ENCODE measurements at places on chromosomes 7 and 10.
A peak's percentile ranks its signal among the peaks of the same experiment; 100 is the strongest.

- DNase-seq, result no peak
These were observed 24.6 kb downstream of the VSIR start for GRCh38 chr10:71748671-71749191.

- no peak for DNase-seq
These were observed 42.9 kb upstream of the PSAP start for GRCh38 chr10:71893920-71894319.

DNA sequence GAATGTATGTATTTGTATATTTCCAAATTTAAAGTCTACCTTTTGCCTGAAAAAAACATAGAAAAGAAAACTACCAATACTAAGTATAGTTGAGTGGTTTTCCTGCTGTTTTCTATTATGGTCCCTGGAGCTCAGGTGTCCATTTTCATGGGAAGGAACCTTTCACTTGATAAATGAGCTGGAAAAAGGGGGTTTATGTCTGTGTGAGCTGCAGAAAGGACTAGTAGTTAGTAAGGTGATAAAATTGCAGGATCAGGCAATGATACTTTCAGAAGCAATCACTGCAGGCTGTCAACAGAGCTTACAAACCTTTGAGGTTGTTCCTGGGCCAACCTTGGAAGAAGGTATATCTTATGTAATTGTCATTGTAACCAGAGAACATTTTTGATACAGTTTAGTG, 48.0 kb downstream of the ST7 start:
- DNase-seq, result no peak

- no peak for DNase-seq
These were observed 17.7 kb downstream of the CLIP2 start for GRCh38 chr7:74306730-74307469.

DNA sequence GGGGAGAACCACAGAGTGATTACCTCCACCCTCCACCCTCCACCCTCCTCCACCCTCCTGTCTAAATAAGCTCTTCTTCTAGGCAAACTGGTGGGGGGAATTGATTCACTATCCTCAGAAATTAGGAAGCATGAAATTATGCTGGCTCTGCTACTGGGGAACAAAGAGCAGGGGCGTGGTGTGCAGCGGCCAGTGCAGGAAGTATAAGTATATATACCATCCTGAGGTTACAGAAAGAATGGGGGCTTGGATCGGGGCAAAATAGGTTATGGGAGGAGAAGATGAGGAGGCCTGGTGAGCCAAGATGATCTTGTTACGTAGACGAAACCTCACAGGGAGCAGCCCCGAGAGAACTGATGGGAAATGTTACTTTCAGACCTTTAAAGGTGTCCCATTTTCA, 49.1 kb downstream of the SYPL1 start:
- no peak for DNase-seq

DNA sequence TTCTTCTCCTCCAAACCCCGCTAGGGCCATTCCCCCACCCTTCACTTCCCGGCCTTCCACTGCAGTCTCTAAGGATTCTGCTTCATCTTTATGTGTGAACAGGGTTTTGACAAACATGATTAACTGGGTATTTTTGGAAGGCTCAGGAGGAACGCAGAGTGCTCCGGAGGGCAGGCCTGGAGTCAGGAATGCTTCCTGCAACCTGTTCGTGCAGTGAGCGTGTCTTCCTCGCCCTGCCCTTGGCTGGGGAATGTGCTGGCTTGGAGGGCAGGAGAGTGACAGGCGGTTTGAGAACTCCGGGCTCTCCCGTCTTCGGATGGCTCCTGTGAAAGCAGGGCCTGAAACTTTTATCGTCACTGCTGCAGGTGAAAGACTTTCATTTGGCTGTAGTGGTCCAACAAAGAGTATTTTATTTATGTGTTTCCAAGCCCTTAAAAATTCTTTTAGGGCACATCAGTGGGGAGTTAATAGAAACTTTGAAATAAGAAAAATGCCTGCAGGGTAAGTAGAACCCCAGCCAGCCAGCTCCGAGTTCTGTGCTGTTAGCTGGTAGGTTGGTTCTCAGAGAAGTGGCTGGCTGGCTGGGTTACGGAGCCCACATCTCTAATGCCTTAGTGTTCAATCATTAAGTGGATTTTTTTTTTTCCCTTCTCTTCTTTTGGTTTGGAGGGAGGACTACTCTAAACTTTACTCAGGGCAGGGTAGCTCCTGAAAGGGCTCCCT, 51.0 kb downstream of the TCF7L2 start:
- DNase-seq, result no peak

DNA sequence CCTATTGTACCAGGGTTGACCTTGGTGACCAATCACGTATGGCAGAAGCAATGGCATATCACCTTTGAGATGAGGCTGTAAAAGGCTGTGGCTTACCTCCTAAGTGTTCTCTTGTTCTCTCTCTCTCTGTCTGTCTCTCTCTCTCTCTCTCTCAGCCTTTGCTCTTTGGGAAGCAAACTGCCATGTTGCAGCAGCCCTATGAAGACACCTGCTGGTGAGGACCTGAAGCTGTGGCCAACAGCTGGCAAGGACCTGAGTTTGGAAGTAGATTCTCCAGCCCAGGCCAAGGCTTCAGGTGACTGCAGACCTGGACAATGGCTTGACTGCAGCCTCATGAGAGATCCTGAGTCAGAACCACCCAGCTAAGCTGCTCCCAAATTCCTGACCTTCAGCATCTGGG, 161.4 kb downstream of the GPAM start:
- DNase-seq, result no peak

- no peak for DNase-seq
These were observed 72.7 kb downstream of the PTPRE start for GRCh38 chr10:127979566-127979965.

GRCh38 chr7:80721883-80722615, 83.6 kb downstream of the CD36 start:
- DNase-seq, result no peak

- no peak for DNase-seq
These were observed 58.4 kb downstream of the MGMT start for GRCh38 chr10:129525401-129525801.

- no peak for DNase-seq
These were observed 17.6 kb downstream of the ASB13 start for GRCh38 chr10:5648494-5649457.

- DNase-seq, result no peak
These were observed 133.6 kb upstream of the ASAH2 start for GRCh38 chr10:50384898-50385297.

- no peak for DNase-seq
These were observed 116.5 kb downstream of the ATXN7L1 start for GRCh38 chr7:105759670-105760550.

DNA sequence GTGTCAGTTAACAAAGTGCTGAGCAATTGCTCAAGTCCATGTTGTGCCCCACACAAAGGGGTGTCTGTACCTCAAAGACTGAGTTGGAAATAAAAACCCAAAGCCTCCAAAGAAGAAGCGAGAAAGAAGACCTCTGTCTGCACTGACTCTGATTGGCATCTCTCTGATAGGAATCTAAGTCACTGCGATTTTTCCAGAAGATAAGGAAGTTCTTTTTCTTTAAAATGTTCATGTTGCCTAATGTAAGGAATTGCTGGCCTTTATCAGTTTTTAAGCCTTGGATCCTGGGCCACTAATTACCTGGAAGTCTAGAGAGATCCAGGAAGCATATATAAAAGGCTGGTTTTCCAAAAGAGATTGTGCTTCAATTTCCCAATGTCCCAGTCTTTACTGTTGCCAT, 24.1 kb upstream of the MET start:
- no peak for DNase-seq

GRCh38 chr10:89975071-89975470, 273.7 kb downstream of the KIF20B start:
- no peak for DNase-seq

DNA sequence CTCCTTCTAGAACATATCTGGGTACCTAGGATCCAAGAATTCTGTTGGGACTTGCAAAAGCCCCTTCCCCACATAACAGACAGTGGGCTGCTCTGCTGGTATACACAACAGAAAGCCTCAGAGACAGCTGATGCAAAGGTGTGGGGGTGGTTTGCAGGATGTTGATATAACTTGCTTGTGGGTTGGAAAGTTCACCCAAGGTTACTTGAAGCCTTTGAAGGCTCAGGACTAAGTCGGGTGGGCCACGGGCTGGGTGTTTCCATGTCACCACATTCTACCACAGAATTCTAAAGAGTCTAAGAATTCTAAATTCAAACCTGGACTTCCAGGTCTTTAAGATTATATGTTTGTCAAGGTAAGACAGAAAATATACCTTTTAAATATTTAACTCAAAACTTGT, 7.4 kb upstream of the NRCAM start:
- no peak for DNase-seq

DNA sequence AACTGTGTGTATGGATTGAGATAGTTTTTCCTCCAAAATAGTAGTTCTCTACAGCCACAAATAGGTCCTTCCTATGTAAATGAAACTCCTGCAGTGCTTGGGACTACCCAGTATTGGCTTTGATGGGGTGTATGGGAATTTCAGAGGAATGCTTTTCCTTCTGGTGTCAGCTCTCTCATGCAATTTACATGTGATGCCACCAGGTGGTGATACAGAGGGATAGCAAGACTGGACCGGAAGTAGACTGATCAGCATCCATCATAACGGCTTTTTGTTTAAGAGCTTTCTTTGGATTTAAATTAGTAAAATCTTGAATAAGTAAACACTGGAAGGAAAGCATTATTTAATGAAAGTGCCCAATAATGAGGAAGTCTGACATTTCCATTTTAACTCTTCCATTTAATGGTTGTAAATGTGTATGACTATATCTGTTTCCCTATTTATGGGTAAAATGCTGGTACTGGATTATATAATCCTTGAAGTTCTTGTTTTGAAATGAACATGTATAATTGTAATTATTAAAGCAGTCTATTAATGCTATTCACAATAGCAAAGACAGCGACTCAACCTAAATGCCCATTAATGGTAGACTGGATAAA, 22.7 kb downstream of the DYNC1I1 start:
- DNase-seq, result no peak

DNA sequence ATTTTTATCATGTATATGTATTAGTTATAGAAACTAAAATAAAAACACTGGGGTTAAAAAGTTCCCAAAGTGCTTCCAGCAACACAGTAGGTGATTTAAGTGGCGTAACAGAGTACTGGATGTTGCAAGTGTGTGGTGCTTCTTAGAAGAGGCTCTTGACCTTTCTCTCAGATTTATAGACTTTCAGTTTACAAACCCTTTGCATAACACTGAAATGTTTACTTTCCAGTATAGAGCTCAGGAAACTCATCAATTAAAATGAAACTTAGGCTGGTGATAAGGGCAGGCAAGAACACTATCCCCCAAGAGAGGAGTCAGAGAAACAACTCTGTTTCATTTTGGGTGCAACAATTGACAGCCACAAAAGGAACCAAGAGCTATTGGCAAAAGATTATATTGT, 27.5 kb upstream of the SMC3 start:
- no peak for DNase-seq

GRCh38 chr10:31522820-31523219, 203.8 kb downstream of the ZEB1 start:
- DNase-seq, result no peak

DNA sequence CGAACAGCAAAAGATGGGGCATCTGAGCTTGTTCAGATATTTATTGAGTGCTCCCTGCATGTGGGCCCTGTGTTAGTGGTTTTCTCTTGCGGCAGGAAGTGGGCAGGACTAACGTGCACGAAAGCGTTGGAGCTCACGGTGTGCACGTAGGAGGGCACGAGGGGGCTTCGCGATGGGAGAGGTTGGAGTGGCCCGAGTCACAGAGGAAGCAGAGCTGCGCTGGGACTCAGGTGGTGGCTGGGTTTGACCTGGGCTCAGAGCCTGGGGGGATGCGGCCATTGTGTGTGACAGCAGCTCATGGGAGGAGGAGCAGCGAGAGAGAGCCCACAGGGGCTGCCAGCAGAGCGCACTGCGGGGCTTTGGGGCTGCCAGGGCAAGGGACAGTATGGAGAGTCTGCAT, 7.7 kb downstream of the ZSCAN25 start:
- peak; percentile 44 for DNase-seq

DNA sequence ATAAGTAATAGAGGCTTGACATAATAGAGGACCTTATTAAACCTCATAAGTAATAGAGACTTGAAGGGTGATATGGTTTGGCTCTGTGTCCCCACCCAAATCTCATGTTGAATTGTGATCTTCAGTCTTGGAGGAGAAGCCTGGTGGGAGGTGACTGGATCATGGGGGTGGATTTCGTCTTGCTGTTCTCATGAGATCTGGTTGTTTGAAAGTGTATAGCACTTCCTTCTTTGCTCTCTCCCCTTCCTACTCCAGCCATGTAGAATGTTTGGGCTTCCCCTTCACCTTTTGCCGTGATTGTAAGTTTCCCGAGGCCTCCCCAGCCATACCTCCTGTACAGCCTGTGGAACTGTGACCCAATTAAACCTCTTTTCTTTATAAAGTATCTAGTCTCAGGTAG, 8.6 kb downstream of the KIFBP start:
- no peak for DNase-seq

DNA sequence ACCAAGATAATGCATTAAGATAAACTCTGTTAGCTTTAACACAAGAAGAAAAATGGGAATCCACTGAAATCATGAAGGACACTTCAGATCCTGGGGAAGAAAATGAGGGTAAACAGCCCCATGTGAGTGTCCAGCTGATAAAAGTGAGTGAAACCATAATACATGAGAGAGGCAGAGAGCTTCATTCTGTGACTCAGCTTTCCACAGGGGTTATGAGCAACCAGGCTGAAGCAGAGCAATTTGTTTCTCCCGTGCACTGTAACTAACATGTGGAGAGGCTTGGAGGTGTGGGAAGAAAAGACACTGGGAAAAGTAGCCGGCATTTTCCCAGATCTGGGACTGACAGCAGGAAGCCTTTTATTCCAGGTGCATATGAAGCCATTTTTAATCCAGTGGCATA, 971.7 kb downstream of the ANKRD7 start:
- no peak for DNase-seq

GRCh38 chr10:33381451-33382215, 47.2 kb upstream of the NRP1 start:
- DNase-seq, result no peak

- DNase-seq, result no peak
These were observed 360.4 kb upstream of the CELF2 start for GRCh38 chr10:10657139-10657760.

DNA sequence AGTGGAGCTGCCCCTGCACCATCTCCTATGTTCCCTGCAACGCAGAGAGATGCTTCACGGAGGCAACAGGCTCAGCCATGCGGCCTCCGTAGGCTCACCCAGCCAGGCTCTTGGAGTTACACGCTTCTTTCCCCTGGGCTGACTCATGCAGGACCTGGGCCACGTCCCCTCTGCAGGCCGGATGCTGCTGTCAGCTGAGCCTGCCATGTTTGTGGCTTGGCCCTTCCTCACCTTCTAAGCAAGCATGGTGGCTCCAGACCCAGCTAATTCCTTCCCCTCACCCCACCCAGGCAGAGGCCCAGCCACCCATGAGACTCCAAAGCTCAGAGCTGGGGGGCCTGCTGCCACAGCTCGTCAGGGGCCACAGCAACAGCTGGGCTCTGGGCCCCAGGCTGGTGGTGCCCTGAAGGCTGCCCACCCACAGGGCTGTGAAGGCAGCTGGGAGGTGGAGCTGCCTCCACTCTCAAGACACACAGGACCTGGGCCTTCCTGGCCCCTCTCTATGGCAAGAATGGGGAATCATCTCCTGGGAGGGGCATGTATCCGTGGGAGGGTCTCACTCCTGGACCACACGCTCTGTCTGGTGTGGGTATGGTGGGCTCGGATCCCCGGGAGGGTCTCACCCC, 219.6 kb downstream of the ELFN1 start:
- no peak for DNase-seq

- no peak for DNase-seq
These were observed 26.5 kb upstream of the TMEM229A start for GRCh38 chr7:124059375-124059774.
